Inflammatory macrophage treated with lipopolysaccharide for 1 hour (primary cell): ENCODE measurements at places on chromosomes 5 and 9.

GRCh38 chr5:27748847-27749246 is 710.5 kb upstream of the CDH9 start:
- no peak for DNase-seq

DNA sequence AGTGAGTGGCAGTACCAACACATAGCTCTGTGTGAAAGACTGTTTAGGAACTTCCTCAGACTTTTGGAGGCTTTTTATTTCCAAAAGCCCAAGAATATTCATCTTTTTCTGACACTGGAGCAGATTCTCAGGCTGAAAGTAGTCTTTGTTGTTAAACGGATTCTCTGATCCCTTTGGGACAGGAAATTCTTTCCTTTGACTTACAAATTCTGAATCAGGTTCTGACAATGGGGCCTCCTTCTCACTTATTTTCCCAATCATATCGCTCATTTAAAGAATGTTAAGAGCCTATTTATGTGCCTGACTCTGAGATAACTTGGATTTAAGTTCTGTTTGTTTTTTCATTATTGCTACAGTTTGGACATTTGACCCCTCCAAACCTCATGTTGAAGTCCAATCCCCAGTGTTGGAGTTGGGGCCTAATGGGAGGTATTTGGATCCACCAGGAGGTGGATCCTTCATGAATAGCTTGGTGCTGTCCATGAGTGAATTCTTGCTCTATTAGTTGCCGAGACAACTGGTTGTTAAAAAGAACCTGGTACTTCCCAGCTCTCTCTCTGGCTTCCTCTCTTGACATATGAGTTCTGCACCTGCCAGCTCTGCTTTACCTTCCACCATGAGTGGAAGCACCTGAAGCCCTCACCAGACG is 4.1 kb upstream of the ADGRV1 start:
- DNase-seq: no peak

DNA sequence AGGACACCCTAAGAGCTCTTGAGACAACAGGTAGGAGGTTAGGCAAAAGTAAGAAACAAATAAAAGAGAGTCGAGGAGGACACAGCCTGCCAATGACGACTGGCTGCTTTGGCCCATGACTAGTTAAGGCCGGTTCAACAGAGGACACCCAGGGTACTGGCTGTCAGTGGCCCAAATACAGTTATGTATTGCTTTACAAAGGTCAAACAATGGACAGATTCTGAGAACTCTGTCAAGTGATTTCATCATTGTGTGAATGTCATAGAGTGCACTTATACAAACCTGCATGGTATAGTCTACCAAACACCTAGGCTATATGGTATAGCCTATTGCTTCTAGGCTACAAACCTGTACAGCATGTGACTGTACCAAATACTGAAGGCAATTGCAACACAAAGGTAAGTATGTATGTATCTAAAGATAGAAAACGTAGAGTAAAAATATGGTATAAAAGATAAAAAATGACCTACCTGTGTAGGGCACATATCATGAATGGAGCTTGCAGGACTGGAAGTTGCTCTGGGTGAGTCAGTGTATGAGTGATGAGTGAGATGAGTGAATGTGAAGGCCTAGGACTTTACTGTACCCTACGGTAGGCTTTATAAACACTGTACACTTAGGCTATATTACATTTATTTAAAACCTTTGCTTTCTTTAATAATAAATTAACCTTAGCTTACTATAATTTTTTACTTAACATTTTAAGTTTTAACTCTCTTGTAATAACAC is 6.5 kb upstream of the FAM81B start:
- no peak for DNase-seq

- DNase-seq: no peak
Observed at GRCh38 chr5:154630410-154630809, 124.8 kb upstream of the LARP1 start.
